ENCODE measurements at places on chromosomes 1 and 21.

DNA sequence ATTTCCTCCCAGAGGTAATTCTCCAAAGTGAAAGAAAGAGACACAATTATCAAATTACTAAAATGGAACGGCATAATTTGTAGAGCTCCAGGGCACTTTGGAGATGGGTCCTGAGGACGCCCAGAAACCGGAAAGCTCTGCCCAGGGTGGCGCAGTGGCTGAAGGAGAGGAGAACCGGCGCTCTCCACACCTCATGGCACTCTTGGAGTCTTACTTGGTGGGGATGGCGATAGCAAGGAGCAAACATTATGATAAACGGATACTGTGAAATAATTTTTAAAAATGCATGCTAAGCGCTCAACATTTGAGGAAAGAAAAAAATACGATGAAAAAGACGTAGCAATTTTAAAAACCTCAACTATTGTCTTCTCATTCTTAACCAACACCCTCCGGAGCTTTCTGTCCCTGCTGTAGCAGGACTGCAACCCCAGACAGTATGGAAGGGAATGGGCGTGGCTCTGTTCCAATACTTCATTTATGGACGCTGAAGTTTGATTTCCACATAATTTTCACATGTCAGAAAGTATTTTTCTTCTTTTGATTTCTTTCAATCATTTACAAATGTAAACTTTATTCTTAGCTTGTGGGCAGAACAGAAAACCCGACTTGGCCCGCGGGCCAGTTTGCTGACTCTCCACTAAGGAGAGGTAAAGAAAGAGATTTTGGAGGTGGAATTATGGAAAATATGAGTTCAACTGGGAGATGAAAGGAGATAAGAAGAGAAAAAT lies 1.1 kb downstream of the S100A11 start:
- DNase-seq: no peak

DNA sequence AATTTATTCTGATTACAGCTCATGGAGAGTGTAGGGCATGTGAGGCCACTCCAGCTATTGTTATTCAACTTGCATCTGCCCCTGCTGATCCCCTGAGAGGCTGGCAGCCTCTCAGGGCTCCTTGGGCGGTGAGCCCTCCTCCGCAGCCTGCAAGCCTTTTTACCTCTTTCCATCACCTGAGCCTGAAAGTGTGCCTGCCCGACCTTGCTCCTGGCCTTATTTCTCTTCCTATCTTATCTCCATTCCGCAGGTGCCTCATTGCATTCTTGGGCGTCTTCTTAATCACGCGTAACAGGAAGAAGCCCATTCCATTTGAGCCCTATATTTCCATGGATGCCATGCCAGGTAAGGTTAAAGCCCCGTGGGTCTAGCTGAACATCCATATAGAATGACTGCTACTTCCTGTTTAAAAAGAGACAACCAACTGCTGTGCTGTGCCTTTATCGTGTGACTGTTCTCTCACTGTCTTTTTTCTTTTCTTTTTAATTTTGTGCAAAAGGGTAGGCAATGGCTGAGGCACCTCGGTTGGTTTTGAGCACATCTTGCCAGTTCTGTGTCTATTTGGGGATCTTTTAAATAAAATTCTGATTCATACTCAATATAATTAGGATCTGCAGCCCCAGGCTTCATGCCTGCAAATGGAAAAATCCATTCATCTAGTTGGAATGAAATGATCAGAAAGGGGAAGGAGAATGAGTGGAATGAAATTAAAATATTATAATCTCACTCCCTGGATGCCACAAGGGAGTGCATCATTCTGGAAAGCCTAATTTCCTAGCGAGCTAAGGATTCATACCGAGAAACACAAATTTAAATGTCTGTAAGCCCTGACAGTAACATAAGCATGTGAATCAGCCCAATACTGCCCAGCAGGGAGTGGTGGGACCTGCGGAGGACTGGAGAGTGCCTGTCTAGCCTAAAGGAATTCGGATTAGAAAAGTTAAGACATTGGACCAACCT lies 38.6 kb upstream of the RCAN3 start:
- DNase-seq: no peak

DNA sequence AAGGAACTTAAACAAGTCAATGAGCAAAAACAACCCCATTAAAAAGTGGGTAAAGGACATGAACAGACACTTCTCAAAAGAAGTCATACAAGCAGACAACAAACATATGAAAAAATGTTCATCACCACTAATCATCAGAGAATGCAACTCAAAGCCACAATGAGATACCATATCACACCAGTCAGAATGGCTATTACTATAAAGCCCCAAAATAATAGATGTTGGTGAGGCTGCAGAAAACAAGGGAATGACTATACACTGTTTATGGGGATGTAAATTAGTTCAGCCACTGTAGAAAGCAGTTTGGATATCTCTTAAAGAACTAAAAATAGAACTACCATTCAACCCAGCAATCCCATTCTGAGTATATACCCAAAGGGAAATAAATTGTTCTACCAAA lies 51.2 kb downstream of the MRPL39 start:
- DNase-seq: no peak

DNA sequence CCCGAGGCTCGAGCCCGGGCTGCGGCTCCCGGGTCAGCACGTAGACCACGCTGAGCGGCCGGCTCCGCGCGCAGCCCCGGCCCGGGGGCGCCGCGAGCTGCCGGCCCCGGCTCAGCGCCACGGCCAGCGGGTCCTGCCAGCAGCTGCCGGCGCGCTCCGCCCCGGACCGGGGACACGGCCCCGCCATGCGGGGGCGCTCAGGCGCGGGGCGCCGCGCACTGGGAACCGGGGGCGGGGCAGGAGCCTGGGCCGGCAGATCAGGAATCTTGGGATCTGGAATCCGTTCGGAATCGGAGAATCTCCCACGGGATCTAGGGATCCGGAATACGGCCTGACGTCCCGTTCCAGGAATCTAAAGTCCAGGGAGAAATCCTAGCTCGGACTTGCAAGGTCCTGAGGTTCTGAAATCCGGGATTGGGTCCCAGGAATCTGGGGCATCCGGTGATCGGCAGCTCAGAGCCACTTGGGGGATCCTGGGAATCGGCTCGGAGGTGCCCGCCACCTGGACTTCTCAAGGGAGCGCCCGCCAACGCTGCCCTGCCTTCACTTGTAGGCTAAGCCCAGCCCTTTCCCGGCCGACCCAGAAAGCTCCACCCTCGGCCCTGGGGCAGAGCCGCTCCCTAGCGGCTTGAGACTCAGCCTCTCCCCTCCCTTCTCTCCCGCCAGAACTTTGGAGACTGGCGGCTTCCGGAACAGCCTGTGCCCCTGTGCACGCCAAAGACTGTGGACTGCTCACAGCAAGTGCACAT lies at the start of gene MAP3K6:
TSS of gene MAP3K6 (minus strand) at position 551 of the 749 bp plus-strand sequence. CDS start at position 187, 364 bp downstream.
- DNase-seq: peak; percentile 41

GRCh38 chr1:229710746-229711145 lies 84.7 kb downstream of the URB2 start:
- DNase-seq: no peak

DNA sequence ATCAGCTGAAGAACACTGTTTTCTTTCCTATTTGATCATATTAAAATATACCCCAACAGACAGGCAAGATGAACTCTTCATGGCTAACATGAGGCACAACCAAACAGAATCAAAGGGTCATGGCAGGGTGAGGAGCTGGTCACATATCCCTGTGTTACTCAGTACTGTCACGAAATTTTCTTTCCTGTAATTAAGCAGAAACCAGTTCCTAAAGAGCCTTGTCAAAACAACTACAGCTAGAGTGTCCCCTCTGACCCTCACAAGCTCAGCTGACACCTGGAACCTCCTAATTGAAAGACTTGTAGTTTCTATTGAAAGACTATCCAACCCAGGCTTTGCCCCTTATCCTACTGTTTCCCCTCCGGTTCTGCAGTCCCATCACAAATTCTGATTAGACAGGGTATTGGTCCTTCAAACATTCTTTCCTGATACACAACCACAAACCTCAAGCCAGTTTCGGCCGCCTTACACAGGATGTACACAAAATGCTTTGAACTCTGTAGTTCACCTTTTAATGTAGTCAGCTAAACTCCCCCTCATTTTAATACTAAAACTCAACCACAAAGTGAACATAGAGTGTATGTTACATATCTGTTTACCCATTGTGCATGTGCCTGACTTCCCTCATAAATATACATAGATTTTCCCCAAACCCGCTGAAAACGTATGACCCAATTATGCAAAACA lies 651.9 kb downstream of the MRPL39 start:
- DNase-seq: no peak

GRCh38 chr1:25987951-25988350 lies 9.9 kb downstream of the PAFAH2 start:
- no peak for DNase-seq

DNA sequence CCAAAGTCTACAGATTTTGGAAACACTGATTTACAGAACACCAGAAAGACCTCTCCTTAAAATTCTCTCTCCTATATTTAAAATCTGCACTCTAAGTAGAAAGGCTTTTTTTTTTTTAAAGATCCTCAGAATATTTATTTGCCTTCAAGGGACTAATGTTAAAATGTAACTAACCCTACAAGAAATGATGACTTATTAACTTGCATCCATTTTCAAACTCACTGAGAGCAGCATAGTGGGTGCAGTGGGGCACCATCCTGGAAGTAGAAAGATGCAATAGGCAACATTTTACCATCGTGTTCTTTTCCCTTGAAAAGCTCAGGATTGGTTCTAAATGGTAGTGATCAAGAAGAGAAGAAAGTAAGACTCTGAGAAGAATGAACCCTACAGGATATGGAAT lies 498.1 kb downstream of the NEGR1 start:
- no peak for DNase-seq

- DNase-seq: no peak
These were observed 122.3 kb upstream of the SLC44A3 start for GRCh38 chr1:94697839-94698238.

- no peak for DNase-seq
These were observed 2.8 kb downstream of the KPRP start for GRCh38 chr1:152760551-152761190.

- DNase-seq: peak; percentile 52
These were observed 932 bp downstream of the SLC30A1 start for GRCh38 chr1:211577819-211578639.

- DNase-seq: no peak
These were observed 13.8 kb downstream of the FASLG start for GRCh38 chr1:172672720-172673119.

GRCh38 chr1:199302554-199302953 lies 663.7 kb downstream of the PTPRC start:
- DNase-seq: no peak

DNA sequence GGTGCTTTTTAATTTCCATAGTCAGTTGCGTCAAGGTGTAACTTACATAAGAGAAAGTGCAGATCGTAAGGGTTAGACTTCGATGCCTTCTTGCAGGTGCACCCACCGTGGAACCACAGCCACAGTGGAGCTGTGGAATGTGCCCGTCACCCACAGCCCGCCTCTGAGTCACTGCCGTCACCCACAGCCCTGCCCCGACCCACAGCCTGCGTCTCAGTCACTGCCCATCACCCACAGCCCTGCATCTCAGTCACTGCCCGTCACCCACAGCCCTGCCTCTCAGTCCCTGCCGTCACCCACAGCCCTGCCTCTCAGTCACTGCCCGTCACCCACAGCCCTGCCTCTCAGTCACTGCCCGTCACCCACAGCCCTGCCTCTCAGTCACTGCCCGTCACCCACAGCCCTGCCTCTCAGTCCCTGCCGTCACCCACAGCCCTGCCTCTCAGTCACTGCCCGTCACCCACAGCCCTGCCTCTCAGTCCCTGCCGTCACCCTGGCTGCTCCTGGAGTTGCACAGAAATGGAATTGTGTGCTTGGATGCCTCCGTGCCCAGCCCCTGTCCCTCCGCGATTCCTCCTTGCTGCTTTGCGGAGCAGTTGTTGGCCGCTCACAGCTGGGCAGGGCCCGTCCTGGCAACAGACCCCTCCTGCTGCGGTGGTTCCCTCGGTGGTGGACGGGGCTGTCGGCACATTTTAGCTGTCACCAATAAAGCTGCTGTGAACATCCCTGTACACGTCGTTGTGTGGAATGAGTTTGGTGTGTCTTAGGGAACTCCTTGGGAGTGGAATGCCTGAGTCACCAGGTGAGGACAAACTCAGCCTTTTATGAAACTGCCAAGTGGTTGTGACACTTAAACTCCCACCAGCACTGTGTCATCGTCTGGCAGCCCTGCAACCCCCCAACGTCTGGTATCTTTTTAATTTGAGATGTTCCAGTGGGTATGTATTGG lies 44.9 kb upstream of the COL6A2 start:
- DNase-seq: no peak

DNA sequence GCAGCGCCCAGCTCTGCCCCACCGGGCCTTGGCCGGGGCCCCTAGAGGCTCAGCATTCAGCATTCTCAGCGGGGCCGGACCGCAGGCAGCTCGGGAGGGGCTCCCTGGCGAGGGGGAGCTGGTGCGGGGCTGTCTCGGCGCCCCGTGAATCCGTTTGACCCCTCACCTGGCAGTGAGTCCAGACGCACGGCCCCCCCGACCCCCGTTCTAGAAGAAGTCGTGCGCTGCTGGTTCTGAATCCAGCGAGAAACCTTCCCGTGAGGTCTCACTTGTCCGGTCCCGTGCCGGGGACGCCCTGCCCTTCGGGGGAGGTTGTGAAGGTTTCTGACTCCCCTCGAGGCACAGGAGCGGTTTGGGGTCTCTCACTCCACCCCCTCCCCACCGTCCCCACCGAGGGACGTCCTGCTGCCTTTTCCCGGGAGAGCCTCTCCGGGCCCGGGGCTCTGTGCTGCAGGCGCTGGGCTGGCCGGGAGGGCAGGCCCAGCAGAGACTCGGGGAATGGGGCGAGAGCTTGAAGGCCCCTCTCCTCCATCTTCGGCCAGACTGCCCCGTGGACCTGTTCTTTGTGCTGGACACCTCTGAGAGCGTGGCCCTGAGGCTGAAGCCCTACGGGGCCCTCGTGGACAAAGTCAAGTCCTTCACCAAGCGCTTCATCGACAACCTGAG lies 655 bp downstream of the COL6A1 start:
- no peak for DNase-seq

DNA sequence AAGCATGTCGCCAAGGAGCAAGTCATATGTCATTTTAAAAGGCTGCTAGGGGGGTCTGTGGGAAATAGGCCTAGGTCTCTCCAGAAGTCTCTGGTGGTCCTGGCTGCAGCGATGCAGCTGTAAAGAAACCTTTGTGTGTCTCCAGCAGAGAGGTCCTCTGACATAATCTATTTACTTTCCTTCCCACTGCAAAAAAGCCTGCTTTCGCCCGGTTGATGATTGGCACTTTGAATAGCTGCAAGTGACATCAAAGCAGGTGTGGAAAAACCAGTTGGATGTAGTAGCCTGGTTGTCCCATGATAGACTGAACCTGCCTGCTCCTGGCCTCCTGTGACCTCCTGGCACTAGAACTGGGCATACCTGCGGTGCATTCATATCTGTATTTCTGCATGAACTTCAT lies 13.8 kb downstream of the RASSF5 start:
- DNase-seq: no peak

- peak; percentile 60 for DNase-seq
These were observed 725 bp downstream of the MTFR1L start for GRCh38 chr1:25820247-25821111.

All from activated naive CD4-positive, alpha-beta T cell (primary cell).